ENCODE measurements at places on chromosomes 13 and 19.

GRCh38 chr19:48656840-48657474 is 11.0 kb upstream of the CA11 start:
- DNase-seq: no peak

DNA sequence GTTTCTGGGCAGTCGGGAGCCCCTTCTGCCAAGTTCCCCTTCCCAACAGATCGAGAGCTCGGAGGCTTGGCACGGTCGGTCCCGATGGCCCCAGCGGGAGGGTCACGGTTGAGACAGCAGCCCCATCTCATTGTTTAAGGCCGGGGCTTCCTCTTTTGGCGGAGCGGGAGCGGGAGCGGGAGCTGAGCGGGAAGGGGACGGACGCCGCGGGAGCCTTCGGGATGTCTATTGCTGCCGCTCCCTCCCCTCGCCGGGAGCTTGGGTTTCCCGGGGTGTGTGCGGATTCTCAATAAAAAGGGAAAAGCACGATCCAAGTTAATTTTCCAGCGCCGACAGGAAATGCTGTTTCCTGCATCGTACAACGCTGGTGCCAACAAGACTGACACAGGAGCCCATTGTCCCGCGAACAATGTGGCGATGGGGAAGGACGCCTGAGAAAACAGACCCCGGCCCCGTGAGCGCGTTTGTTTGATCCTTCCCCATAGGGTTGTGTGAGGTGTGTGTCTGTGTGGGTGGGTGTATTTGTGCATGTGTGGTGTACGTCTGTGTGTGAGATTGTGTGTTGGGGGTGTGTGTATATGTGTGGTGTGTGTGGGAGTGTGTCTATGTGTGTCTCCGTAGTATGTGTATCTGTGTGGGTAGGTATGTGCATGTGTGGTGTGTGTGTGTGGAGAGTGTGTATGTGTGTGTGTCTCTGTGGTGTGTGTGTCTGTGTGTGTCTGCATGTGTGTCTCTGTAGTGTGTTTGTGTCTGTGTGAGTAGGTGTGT is 36.3 kb upstream of the FLT1 start:
- DNase-seq: no peak

- no peak for DNase-seq
Observed at GRCh38 chr13:51770681-51771417, 33.1 kb downstream of the DHRS12 start.

DNA sequence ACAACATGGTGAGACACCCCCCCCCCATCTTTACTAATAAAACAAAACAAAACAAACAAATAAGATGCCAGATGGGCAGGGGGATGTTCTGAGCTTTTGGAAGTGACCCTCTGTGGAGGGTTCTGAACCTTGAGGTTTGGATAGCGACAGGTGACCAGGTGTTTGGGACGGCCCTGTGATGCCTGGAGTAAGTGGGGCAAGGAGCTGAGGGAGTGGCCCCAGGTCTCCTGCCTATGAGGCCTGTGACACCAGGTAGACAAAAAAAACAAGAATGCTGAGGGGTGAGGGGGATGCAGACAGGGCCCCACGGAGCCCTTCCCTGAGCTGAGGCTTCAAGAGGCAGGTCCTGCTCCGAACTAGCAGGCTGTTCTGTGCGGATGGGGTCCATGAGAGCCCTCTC is 9.2 kb downstream of the ADGRE2 start:
- no peak for DNase-seq

GRCh38 chr13:48574041-48574796 is 41.3 kb upstream of the RCBTB2 start:
- no peak for DNase-seq
